Spinal cord (tissue), 10 donors: ENCODE measurements at places on chromosomes 2 and 18. TPM values are rescaled to one million over a fixed set of nuclear protein-coding genes. Genes with fewer than 3 reads are reported as not detected.
A peak's percentile ranks its signal among the peaks of the same experiment; 100 is the strongest.

ZNF516 gene
- total RNA-seq = 26.1 TPM

IHH gene
- total RNA-seq = 0.30 TPM

- DNase-seq = no peak
- no peaks in the 10 kb centered on the region for H3K27me3 ChIP-seq
- H3K4me3 ChIP-seq = no peak overlapping the region
- no peaks in the 10 kb centered on the region for H3K36me3 ChIP-seq
- no peaks in the 10 kb centered on the region for H3K4me1 ChIP-seq
Measured at GRCh38 chr18:63801343-63801742, 26.1 kb downstream of the SERPINB7 start.

DNA sequence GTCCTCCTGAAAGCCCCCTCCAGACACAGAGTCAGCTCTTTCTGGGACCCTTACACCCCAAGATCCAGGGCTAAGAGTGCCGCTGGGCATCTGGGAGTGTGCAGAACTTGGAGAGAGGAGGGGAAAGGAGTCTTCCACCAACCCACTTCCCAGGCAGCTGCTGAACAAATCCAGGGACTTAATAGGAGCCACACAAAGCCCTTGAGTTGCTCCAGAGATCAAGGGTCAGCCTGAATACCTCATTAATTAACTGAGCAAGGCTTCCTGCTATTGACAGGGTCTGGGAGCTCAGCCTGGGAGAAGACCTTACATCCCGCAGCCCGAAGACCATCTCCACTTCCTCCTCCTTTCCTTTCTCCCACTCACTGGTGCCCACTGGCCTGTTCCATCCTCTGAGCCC lies 108.3 kb downstream of the CELF4 start:
- H3K4me3 ChIP-seq = no peak overlapping the region
- H3K4me1 ChIP-seq = peaks cover 20% of the 10 kb centered on the region
- no peaks in the 10 kb centered on the region for H3K27me3 ChIP-seq
- no peaks in the 10 kb centered on the region for H3K36me3 ChIP-seq
- no peak overlapping the region for H3K27ac ChIP-seq

- peak overlapping the region; percentile 84 for H3K4me3 ChIP-seq
- DNase-seq = peak; percentile 72
- peaks cover 25% of the 10 kb centered on the region for H3K36me3 ChIP-seq
Measured at GRCh38 chr2:231708773-231709635, 679 bp downstream of the PTMA start.

- no peak for DNase-seq
- no peaks in the 10 kb centered on the region for H3K4me1 ChIP-seq
- no peaks in the 10 kb centered on the region for H3K36me3 ChIP-seq
- H3K27ac ChIP-seq = no peak overlapping the region
Measured at GRCh38 chr2:198873503-198874471, 584.0 kb downstream of the SATB2 start.

- peak; percentile 51 for DNase-seq
- H3K27me3 ChIP-seq = no peaks in the 10 kb centered on the region
- H3K4me1 ChIP-seq = peaks cover 21% of the 10 kb centered on the region
- no peak overlapping the region for H3K4me3 ChIP-seq
- no peak overlapping the region for H3K27ac ChIP-seq
Measured at GRCh38 chr2:70514612-70515055, 39.0 kb downstream of the TGFA start.

DNA sequence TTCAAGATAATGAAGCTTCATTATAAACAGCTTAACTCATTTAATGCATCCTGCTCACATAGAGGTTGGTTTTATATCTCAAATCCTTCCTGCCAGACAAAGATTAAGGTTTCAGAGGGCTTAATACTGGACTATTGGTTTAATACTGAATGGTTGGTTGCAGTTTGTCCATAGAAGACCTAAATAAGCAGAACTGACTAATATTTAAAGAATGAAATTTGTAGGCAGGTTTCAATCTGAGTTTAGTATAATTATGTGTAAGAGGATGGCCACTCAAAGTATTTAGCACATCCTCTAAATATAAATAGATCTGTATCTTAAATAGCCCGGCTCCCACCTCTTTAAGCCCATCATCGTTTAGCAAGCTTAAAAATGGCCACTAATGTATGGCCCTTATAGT lies 92.5 kb downstream of the EPB41L5 start:
- H3K27ac ChIP-seq = no peak overlapping the region
- H3K4me1 ChIP-seq = no peaks in the 10 kb centered on the region
- H3K27me3 ChIP-seq = no peaks in the 10 kb centered on the region
- no peak overlapping the region for H3K4me3 ChIP-seq
- no peak for DNase-seq
- no peaks in the 10 kb centered on the region for H3K36me3 ChIP-seq
